ENCODE measurements at places on chromosomes 5 and 9.

DNA sequence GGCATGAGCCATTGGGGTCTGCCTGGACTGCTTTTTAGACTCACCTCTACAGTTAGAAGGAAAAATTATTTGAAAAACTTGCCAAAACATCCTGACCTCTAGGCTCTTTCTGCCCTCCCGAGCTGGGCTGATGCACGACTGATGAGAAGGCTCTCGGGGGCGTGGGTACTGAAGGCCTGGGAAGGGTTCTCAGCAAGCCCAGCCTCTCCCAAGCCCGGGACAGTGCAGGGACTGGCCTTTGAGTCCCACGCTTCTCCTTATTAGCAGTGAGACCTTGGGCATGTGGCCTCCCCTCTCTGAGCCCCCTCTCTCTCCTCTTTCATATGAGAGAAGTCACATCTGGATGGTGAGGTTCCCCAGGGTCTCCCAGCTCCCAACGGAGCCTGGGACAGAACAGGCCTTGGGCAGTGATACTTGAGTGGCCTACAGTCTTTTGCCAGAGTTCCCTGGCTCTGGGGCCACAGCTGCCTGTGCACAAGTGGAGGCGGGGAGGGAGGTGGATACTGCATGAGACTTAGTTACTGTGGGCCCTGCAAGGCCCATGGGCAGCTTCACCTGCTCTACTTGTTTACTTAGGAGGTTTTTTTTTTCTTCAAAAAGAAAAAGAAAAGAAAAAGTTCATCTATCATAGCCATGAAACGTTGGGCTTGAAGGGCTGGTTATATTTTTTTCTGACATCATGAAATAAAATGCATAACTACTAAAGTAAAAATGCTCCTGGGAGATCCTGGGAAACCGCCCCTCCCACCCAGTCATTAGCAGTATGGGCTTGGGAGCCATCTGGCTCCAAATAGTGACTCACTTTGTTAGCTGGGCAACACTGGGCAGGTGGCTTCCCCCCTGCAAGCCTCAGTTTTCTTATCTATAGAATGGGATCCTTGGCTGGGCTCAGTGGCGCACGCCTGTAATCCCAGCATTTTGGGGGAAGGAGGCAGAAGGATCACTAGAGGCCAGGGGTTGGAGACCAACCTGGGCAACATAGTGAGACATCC, 139.4 kb downstream of the GAPVD1 start:
- DNase-seq: no peak

DNA sequence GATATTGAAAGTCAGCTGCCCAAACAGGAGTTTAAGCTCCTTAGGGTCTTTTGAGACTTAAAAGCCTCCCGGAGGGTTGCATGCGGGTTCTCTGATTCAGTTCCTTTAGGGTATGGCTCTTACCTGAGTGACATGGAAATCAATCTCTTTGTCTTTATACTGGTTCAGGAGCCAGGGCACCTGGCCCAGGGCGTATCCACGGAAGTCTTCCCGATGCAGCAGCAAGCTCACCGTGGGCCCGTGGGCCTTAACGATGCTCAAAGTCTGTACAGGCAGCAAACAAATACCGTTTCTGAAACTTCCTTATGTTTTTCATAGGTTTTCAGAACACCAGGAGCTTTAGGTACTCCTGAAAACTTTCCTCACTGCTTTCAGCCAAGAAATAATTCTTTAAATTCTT, 13.2 kb downstream of the MROH2B start:
- DNase-seq: no peak

DNA sequence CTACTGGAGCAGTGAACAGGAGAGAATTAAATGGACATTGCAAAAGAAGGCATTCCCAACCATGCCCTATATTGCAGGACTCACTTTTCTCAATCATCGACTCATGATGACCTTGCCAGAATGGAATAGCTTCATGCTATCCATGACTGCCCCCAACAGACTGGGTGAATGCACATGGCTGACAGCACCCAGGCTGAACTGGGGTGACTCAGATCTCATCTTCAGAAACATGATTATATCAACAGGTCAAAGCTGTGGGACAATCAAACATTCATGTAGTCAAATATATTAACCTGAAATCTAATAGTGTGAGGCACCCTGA, 34.7 kb upstream of the MIER3 start:
- no peak for DNase-seq

DNA sequence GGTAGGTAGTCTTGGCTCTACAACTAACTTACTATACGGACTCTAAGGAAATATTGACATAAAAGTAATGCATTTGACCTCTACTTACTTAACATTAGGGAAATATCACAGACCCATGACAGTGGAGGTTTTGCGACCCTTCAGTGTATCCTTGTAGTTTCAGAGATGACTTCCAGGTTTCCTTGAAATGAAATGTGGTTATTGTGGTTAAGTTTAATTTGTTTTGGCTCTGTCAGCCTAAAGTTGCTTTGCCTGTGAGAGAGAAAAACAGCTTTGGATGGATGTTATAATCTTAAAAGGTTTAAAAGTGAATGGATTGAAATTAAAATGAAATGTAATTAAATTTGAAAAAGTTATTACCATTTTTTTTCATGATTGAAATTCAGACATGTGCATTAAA, 42.9 kb downstream of the LRRTM2 start:
- DNase-seq: peak; percentile 31

DNA sequence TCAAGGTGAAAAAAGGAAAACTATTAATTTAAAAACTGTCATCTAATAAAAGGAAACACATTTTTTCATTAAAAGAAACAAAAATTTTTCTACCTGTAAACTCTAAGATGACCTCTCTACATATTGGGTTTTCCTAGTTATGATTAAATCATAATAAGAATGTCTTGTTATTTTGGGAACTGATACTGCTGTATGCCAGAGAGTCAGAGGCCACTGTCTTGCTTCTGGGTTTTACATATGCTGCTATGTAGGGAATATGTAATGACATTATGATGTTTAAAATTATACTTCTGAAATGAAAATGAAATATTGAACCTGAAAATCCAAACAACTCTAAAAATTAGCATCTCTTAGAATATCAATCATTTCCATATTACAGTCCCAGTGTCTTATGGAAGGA, 63.7 kb downstream of the FEM1C start:
- no peak for DNase-seq

DNA sequence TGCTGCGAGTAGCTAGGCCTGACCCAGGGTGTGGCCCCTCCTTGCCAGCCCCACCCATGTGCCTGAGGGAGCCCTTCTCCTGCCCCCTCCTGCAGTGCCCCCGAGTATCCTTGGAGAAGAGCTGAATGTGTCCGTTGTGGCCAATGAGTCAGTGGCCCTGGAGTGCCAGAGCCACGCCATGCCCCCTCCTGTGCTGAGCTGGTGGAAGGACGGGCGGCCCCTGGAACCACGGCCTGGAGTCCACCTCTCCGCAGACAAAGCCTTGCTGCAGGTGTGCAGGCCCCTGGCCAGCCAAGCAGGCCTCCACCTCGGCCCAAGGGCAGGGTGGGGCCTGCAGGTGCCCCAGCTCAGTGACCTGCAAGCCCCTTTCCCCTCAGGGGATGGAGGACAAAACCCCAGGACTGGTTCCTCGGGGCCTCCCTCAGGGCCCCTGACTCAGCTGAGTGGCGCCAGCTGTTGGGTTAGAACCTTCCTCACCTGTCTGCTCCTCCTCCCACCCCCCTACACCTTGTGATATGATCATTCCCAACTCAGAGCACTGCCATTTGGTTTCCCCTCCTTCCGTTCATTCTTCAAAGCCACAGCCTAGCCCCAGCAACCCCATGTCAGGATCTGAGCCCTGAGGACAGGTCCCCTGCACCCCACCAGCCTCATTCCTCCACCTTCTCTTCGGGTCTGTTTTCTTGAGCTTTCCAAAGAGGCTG, 80.0 kb upstream of the ASS1 start:
- DNase-seq: no peak

DNA sequence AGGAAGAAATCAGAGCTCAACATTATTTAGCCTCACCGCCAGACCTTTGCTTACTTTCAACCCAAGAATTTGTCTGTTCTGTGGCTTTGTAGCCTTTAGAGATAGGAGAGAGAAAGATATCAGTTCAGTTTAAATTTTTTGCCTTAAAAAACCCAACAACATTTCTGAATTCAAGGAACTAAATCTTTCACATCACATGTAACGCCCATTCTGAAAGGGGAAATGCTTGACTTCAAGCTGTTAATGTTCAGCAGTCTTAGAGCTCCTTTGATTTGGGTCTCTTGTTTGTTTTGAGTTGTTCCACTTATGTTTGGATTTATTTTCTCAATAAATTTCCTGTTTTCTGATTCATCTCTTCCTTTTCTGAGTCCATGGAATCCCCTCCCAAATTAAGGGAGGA, 294.5 kb downstream of the ARHGAP26 start:
- DNase-seq: no peak

GRCh38 chr5:39253196-39253595, 33.8 kb upstream of the FYB1 start:
- DNase-seq: no peak

- DNase-seq: peak; percentile 77
Measured at GRCh38 chr9:88197016-88197415, 58.7 kb upstream of the SPATA31C2 start.

DNA sequence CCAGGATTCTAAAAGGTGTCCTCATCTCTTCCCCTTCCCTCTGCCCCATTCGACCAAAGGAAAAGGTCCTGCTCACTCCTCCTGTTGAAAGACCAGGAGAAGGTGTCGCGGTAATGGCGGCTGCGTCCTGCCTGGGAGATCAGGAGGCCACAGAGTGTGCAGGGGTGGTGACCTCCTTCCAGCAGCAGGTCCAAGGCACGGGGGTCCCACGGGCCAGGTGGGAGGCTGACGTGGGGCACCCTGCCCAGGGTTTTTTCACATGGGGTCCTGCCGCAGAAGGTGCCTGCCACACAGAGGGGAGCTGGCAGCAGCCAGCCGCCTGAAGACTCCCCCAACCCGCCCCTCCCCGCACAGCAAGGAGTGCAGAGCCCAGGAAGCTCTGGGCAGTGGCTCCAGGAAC, 22.2 kb upstream of the ADAMTS2 start:
- DNase-seq: no peak

DNA sequence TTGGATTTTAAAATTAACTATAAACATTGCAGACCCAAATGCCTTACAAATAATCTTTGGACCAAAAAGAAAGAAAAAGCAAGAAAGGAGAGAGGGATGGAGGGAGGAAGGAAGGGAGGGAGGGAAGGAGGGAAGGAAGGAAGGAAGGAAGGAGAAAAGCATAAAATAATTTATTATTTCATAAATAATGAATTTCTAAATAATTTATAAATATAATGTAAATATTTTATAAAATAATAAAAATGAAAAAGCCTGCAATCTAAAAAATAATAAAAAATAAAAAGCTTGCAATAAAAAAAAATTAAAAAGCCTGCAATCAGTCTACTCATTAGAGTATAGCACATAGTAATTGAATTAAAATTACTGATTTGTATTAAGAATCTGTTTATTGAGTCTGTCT, 614.3 kb downstream of the ISL1 start:
- no peak for DNase-seq

DNA sequence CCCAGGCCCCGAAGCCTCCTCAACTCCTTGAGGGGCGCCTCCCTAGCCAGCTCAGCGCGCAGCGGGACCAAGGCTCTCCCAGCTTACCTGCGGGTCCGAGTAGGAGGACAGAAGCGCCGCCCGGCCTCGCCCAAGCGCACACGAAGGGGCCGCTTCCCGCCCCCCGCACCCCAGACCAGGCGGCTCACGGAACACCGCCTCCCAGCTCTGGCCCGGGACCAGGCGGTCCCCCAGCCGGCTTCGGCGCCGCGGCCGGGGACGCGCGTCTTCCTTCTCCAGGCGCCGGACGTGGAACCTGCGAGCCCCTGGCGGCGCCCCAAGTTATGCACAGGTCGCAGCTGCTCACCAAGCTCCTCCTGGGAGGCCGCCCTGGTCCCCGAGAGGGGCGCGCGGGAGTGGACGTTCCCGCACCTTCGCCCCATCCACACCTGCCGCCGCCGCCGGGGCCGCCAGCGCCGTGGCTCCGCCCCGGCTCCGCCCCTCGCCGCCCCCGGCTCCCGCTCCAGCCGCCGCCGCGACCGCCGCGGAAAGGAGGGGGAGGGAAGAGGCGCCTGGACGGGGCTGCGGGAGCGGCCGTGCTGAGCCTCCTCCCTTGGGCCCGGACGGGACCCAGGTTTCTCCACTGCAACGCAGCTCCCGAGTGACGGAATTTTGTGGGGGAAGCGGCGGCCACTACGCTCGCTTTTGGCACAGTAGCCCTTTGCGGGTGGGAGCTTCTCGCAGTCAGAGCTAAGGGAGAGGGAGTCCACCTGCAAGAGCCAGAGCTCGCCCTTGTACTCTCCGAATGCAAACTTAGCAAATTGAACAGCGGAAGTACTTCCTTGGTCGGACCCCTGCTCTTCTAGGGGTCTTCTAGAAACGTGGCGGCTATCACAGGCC, 77.5 kb upstream of the IFNE start:
- no peak for DNase-seq

DNA sequence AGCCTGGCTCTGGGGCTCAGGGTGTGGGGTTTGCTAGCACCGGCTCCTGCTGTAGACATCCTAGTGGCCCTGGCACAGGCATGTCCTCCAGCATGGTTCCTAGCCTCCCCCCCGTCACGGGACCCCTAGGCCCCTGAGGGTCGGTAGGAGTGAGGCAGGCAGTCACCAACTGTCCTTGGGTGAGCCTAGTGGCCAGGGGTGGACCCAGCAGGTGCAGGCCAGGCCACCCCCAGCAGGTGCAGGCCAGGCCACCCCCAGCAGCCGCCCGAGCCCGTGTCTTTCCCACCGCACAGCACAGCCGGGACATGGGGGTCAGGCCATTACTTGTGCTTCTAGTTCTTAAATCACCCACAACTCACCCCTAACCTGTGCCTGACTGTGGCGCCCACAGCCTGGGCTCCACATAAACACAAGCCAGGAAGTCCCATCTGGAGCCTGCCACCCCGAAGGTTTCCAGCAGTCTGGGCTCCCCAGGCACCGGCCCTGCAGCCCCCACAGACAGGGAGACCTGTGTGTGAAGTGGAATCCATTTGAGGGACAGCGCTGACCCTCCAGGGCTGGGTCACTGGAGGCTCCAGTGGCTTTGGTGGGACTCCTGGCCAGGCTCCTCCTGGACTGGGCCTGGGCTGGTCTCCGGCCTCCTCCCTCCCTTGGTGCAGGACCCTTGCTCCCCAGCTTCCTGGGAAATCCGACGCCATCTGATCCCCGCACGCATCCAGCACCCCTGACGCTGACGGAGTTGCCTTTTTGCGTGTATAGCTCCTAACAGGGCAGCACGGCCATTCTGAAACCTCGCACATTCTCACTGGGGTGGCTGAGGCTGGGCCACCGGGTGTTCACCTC, 114.1 kb upstream of the LPCAT1 start:
- no peak for DNase-seq

DNA sequence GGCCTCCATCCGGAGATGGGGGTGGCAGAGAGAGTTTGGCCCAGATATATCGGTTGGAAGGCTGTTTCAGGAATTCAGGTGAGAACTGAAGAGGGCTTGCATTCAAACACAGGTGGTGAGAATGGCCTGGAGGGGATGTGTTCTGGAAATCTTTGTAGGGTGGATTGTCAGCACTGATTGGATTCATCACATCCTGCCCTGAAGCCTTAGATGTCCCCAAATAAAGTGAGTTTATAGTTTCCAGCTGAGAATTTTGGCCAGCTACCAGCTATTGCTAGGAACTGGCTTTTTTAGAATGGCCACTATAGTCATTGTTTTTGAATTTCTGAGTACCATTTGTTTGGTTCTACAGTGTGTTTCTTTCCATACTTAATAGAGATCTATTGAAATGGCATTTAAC, 46.1 kb upstream of the ANKH start:
- no peak for DNase-seq

GRCh38 chr5:1801967-1802295, 724 bp downstream of the NDUFS6 start:
- peak; percentile 42 for DNase-seq

Measured in Kasumi-1 (cell line).